ENCODE measurements at places on chromosomes 6 and 20.

- DNase-seq: no peak
Measured at GRCh38 chr6:183668-184067, 108.6 kb upstream of the DUSP22 start.

DNA sequence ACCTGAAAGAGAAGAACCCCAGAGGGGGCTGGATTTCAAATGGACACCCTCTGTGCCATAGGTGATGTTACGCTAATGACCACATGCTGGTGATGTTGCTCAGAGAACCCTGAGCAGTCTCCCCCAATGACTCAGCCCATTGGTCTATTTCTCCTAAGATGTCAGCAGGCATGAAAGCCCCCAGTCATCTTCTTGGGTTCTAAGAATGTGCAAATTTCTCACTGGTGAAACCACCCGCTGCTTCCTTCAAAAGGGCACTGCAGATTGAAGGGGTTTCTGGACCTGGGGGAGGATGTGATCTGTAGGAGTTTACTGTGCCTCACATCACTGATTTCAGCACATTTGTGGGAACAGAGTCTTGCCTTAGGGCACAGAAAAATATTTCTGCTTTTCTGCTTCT, 298.4 kb upstream of the MOCS1 start:
- DNase-seq: no peak

DNA sequence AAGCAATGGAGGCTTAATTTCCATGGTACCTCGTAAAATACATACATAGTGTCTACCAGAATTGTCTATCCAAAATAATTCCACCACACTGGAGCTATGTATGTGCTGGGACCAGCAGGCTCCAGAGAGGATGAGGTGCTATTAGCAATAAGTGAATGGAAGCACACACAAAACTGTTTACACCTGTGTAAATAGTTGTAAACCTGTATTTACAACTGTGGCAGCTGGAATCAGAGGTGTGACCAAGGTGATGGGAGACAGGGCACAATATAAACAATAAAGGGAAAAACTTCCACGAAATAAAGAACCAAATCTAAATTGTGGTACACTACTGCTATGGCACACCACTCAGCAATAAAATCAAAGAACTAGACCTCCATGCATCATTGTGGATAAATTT, 14.4 kb downstream of the RARS2 start:
- DNase-seq: no peak

DNA sequence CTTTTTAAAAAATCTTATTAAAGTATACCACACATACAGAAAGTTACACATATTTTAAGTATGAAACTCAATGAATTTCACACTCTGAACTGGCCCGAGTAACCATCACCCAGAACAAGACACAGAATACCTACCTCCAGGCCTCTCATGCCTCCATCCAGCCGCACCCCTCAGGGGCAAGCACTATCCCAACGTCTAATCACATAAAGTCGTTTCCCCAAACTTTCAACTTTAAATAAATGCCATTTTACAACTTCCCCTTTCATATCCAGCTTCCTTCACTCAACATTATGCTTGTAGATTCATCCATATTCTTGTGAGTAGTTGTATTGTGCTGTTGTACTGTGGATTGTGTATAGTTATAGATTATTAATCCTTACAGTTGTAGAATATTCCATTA, 539.1 kb downstream of the CD83 start:
- DNase-seq: no peak

DNA sequence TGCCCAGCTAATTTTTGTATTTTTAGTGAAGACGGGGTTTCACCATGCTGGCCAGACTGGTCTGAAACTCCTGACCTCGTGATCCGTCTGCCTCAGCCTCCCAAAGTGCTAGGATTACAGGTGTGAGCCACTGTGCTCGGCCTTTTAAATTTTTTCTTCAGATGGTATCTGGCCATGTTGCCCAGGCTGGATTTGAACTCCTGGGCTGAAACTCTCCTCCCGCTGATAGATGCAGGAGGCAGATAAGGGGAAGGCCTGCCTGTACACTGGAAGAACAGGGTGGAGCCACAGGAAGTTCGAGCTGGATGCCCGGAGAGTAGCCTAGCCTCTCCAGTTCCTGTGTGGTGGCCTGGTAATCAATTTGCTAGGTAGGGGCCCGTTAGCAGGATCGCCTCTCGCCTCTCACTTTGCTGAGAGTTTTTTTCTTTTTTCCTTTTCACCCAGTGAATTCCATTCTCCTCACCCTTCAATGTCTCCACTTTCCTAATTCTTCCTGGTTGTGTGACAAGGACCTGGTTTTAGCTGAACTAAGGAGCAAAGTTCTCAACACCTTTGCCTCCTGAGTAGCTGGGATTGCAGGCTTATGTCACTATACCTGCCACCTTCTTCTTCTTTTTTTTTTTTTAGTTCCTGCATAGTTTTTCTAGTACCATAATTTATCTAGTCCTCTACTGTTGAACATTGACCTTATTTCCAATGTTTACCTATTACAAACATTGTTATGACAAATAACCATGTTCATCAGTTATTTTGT, 19.4 kb upstream of the ITCH start:
- DNase-seq: no peak

DNA sequence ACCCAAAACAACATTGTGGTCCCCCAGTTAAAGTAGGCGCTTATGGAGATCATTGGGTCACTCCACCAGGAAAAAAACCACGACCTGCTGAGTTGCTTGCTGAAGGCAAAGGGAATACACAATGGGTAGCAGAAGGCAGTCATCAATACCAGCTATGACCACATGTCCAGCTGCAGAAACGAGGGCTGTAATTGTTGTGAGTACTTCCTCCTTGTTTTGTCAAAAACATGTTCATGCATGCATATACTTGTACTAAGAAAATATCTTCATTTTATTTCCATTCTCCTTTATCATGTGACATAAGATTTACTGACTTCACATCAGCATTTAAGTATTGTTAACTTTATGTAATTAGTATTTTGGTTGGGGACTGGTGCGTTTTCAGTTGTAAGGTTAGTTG, 16.9 kb downstream of the SERINC1 start:
- no peak for DNase-seq

DNA sequence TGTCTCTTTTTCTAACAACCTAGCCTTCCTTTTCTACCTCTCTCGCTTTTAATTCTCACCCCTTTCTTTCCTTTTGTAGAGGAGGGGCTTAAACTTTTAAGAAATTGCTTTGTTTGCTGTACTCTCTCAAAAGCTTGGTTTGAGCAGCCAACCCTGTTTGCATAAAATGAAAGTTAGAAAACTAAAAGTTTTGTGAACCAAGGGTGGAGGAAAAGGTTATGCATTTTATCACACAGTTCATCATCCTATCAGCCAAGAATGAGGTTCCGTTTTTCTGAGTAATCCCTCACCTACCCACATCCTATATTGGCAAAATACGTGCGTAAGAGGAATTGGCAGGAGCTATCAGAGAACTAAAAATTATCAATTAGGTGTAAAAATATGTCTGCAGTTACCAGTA, 42.8 kb upstream of the LOC128125822 start:
- no peak for DNase-seq

- no peak for DNase-seq
Measured at GRCh38 chr20:11473983-11474382, 443.7 kb upstream of the BTBD3 start.

- DNase-seq: no peak
Measured at GRCh38 chr6:125766641-125767040, 17.2 kb downstream of the HEY2 start.

GRCh38 chr6:143549949-143550268, 38.4 kb upstream of the FUCA2 start:
- no peak for DNase-seq

- DNase-seq: no peak
Measured at GRCh38 chr20:9031991-9032390, 36.9 kb upstream of the PLCB4 start.

- DNase-seq: no peak
Measured at GRCh38 chr20:49729780-49730179, 16.1 kb upstream of the B4GALT5 start.

DNA sequence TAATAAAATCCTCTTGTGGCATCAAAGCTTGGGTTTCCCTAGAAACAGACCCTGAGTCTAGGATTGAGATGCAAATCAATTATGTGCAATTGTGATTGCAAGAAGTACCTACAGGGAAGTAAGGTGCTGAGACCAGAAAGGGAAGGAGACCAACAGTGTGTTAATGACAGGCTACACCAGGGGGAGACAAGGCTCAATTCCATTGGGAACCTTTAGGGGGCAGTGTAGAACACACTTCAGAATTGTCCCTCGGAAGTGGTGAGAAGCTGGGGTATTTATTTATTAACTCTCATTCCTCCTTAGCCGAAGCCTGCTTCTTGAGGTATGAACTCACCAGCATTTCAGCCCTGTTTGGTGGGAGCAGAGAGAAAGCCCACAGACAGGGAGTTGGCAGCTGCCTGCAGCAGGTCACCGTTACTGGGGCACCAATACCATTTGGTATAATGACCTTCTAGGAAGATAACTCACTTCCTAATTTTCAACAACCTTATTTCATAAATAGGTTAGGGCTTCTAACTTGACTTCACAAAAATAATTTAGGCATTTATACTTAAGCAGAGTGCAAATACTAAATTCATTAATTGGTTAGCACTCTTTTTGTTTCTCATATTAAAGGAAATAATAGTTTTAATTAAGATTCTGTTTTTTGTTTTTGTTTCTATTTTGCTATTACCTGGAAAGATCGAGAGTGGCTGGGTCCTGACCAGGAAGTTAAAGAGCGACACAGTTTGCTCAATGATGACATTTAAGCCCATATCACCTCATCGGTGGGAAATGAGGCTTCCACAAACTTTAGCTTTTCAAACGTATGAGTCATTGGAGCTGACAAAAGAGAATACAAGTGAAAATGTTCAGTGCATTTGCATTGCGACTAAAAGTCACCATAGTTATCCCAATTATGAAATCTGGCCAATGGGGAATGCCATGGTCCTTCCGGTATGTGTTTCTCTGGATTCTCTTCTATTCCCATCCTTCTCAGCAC, 94.8 kb downstream of the BTBD3 start:
- DNase-seq: no peak

GRCh38 chr6:89059227-89059626, 21.3 kb upstream of the PNRC1 start:
- DNase-seq: no peak

DNA sequence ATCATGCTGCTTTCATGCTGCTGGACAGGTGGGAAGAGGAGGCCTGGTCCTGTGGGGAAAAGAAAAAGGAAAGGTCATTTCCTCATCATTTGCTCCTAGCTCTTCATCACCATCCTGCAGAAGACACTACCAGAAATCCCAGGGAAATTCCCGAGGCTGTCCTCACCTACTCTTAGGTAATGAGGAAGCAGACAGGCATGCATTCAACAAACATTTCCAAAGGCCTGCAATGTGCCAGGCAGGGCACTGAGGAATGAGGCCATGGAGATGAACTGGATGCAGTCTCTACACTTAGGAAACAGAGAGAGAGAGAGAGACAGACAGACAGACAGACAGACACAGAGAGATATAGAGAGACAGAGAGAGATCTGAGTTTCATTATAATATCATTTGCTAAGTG, 83.0 kb upstream of the MRPS10 start:
- no peak for DNase-seq

GRCh38 chr6:146990821-146991798, 213.1 kb upstream of the STXBP5 start:
- DNase-seq: no peak

DNA sequence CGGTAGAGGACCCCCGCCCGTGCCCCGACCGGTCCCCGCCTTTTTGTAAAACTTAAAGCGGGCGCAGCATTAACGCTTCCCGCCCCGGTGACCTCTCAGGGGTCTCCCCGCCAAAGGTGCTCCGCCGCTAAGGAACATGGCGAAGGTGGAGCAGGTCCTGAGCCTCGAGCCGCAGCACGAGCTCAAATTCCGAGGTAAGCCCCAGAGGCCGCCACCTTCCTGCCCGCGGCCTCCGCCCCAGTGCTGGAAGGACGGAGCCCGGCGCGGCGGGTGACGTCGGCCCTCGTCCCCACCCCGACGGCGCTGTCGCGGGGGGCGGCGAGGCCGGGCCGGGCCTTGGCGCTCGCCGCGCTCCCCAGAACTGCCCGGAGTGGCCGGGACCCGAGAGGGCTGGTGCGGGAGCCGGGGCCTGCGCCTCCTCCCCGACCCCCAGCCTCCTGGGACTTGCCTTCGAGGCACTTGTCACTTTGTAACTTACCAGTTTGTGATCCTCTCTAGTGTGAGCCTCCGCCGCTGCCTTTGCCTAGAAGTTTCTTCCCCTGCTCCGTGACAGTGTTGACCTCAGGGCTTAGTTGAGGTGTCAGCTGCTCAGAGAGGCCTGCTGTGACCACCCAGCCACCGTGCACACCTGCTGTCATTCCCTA, 417 bp downstream of the VAPB start:
- no peak for DNase-seq

GRCh38 chr20:22574545-22575086, 9.8 kb downstream of the FOXA2 start:
- DNase-seq: no peak

- no peak for DNase-seq
Measured at GRCh38 chr6:14692208-14692607, 553.7 kb upstream of the JARID2 start.

GRCh38 chr20:7736336-7736735, 203.9 kb downstream of the HAO1 start:
- no peak for DNase-seq

DNA sequence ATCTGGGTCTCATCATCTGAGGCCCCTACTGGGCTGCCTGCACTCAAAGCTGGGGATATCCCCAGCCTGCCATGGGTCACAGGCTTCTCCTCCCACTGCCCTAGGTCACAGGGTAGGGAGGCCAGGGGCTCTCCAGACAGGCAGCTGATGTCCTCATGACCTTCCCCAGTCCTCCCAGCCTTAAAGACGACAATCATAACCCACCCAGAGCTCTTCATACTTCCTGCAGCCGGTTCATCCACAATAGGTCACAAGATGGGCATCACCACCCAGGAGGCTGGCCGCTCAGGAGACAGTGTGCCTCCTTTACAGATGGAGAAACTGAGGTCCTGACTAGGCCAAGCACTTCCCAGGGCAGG, 15.2 kb downstream of the TFEB start:
- DNase-seq: no peak

DNA sequence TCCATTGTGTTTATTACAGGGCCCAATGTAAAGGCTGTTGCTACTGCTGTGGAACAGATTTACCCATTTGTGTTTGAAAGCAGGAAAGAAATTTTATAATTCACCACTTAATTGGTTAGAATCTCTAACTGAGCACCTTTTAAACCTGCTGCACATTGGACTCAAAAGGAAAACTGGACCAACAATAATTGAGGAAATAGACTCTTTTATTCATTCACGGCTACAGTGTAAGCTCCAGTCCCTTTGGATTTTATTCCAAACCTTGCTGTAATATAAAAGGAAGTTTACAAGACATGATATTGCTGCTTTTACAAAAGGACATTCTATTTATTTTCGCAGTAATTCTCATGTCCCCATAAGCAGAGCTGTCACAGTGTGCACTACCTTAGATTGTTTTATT, 33.9 kb downstream of the TBPL1 start:
- no peak for DNase-seq

- DNase-seq: no peak
Measured at GRCh38 chr6:35596448-35597442, 84.0 kb upstream of the TULP1 start.

GRCh38 chr6:87700397-87701343, 1.4 kb downstream of the AKIRIN2 start:
- no peak for DNase-seq

- DNase-seq: no peak
Measured at GRCh38 chr20:17721802-17722486, 22.2 kb downstream of the BANF2 start.
